Endothelial cell of umbilical vein (primary cell): ENCODE measurements at places on chromosomes 2 and 18. TPM values are rescaled to one million over a fixed set of nuclear protein-coding genes. Genes with fewer than 3 reads are reported as not detected.

DNA sequence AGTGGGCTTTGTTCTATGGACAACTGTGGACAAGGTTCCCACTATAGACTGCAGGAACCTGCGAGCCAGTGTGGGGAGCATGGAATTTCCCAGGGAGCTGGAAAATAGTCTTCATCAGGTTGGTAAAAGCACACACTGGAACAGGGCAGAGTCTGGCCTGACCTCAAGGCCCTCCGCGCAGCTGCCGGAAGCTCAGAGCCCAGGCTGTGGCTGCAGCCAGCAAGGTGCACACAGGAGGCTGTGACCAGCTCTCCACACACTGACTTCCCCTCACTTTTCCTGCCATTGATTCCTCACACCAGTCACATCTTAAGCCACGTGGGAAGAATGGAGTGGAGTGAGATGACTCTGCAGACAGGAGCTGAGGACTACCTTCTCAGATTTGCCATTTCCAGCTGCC lies 19.1 kb downstream of the MAL start:
- DNase-seq: no peak

- DNase-seq: no peak
These were observed 11.6 kb upstream of the DNER start for GRCh38 chr2:229725716-229726574.

- no peak for DNase-seq
These were observed 99.4 kb downstream of the NEDD4L start for GRCh38 chr18:58143386-58143785.

DNA sequence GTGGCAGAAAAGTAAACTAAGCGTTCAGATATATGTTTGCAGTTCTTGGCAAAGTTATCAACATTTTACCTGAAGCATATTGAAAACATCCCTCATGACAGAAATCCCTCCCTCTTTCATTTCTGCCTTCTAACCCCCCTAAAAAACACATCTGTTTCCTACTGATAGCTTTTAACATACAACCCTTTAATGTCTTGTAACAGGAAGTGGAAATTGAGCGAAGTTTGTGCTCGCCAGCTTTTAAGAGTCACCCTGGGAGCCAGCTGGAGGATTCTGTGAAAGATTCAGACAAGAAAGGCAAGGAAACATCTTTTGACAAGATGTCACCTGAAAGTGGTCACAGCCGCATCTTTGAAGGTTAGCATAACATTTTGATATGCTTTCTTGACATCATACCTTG lies 247.4 kb downstream of the XIRP2 start:
- peak; percentile 87 for DNase-seq

The ANKRD30B gene
- not detected in 2 replicates for polyA plus RNA-seq
